ENCODE measurements at places on chromosomes 16 and 17.

DNA sequence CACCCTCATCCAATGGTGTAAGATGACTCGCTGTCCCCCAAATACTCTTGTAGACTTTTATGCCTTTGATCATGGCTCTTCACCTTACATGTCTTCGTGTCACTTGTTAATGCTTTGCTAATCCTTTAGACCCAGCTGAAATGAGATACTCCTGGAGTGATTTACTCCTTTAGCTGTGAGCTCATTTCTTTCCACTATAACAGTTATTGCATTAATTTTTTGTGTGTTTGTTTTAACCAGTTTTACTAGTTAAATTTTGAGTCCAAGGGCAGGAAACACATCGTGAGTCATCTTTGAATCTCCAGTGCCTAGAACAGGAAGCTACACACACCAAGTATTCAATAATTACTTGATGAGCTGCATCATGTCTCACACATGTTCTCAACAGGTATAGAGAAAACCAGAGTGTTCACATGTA, 6.5 kb upstream of the CTCF start:
- DNase-seq = no peak

GRCh38 chr16:27106305-27106704, 39.6 kb downstream of the C16orf82 start:
- DNase-seq = no peak

GRCh38 chr16:4703906-4704305, 10.5 kb downstream of the NUDT16L1 start:
- no peak for DNase-seq

GRCh38 chr16:11149011-11149616, 106.9 kb downstream of the SOCS1 start:
- DNase-seq = no peak

- no peak for DNase-seq
Measured at GRCh38 chr17:29347831-29348629, 42.1 kb upstream of the TAOK1 start.
